ENCODE measurements at places on chromosomes 3 and 15. TPM values are rescaled to one million over a fixed set of nuclear protein-coding genes. Genes with fewer than 3 reads are reported as not detected.

The C3orf22 gene
- total RNA-seq, result not detected

The FBXL2 gene
- total RNA-seq, result 5.4 TPM

The NMNAT3 gene
- total RNA-seq, result 2.4 TPM

The IGSF10 gene
- 0.49 TPM for total RNA-seq

The SNTN gene
- total RNA-seq, result not detected

The TMEM212 gene
- total RNA-seq, result not detected

The PAK6 gene
- total RNA-seq, result 0.87 TPM

The GOLGA8T gene
- total RNA-seq, result 1.3 TPM

The SI gene
- total RNA-seq, result not detected

The LIPC gene
- not detected for total RNA-seq

The PSMD2 gene
- total RNA-seq, result 418 TPM

The GPR160 gene
- 2.2 TPM for total RNA-seq

The MYRIP gene
- total RNA-seq, result not detected

The APBA2 gene
- 18.1 TPM for total RNA-seq

The CHRD gene
- total RNA-seq, result 0.29 TPM

The KLHL40 gene
- total RNA-seq, result not detected

The RBPMS2 gene
- total RNA-seq, result 9.5 TPM

The FANCD2OS gene
- total RNA-seq, result not detected

The TUSC7 gene
- not detected for total RNA-seq

The CCDC54 gene
- total RNA-seq, result not detected

The ATP2C1 gene
- total RNA-seq, result 28.7 TPM

The PLOD2 gene
- total RNA-seq, result 135 TPM

The PRR20G gene
- 0.14 TPM for total RNA-seq

The CCDC39 gene
- not detected for total RNA-seq

The RASSF1 gene
- total RNA-seq, result 15.6 TPM

The RAMAC gene
- 44.8 TPM for total RNA-seq

The ACAP2 gene
- total RNA-seq, result 3.4 TPM

The PCCB gene
- 32.7 TPM for total RNA-seq

The NOX5 gene
- 0.30 TPM for total RNA-seq

The ST3GAL6 gene
- total RNA-seq, result 1.1 TPM

The GAP43 gene
- total RNA-seq, result not detected

The MFGE8 gene
- total RNA-seq, result 347 TPM

The PKM gene
- 3,571 TPM for total RNA-seq
